ENCODE measurements at places on chromosomes 1 and 21.

DNA sequence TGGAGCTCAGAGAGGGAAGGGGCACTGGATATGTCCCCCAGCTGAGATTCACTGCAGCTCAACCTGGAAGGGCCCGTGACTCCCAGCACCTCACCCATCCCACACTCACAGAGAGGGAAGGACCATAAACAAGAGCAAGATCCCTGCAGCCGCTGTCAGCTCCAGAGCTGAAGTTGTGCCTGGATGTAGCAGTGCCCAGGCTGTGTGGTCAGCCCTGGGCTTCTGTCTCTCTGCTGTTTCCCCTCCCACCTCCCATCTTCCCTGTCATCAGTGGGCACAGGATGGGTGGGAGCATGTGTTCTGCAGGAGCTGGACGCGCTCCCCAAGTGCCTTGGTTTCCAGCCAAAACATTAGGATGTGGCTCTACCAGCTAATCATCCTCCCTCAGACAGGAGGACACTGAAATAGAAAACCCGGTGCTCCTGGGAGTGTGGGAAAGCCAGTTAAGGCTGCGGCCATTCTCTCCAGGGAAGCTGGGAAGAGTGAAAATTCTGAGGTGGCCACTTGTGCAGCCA, 282.7 kb downstream of the NPHP4 start:
- DNase-seq, result peak; percentile 67

- DNase-seq, result peak; percentile 93
Measured at GRCh38 chr1:226135059-226135651, 51.4 kb downstream of the ACBD3 start.

GRCh38 chr1:168683871-168684270, 45.1 kb downstream of the DPT start:
- peak; percentile 48 for DNase-seq

GRCh38 chr1:158013840-158014730, 20.6 kb downstream of the KIRREL1 start:
- DNase-seq, result peak; percentile 12
